Mesothelial cell of epicardium (in vitro differentiated cells): ENCODE measurements at places on chromosomes 6 and 20. TPM values are rescaled to one million over a fixed set of nuclear protein-coding genes. Genes with fewer than 3 reads are reported as not detected.

Gene ZC3H12D
- 0.44 to 0.72 TPM (median 0.47 TPM) in 3 replicates for total RNA-seq

DNA sequence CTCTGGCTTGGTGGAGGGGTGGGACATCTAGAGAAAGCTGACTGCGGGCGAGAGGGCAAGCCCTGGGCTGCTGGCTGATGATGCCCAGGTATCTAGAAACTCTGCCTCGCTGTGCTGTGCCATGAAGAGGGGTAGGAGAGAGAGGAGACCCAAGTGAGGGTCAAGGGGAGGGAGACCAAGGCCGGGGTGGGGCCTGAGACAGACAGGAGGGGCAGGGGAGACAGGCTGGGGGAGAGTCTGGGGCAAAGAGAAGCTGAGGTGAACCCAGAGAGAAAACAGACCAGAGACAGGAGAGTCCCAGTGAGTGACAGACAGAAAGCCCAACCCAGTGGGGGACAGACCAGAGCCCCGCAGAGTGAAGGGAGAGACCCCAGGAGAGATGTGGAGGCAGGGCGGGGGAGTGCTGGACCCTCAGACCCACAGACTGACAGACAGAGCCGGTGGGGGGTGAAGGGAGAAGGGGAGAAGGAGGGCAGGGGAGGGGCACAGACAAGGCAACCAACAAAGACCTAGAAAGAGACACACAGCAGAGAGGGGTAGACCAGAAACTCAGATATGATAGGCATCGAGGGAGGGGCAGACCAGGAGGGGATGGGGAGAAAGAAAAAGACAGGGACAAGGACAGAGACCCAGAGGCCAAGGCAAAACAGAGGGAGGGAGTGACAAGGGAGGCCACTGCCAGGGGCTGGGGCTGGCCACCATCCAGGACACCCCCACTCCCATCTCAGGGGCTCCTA, 5.9 kb downstream of the TEAD3 start:
- H3K27me3 ChIP-seq: no peaks in the 10 kb centered on the region
- DNase-seq: no peak
- H3K27ac ChIP-seq: peak overlapping the region; percentile 88
- H3K36me3 ChIP-seq: no peaks in the 10 kb centered on the region
- H3K4me1 ChIP-seq: peaks cover 78% of the 10 kb centered on the region
- peak overlapping the region; percentile 40 for H3K4me3 ChIP-seq

GRCh38 chr6:45946352-45946751, 69.3 kb downstream of the CLIC5 start:
- no peaks in the 10 kb centered on the region for H3K27me3 ChIP-seq
- H3K4me3 ChIP-seq: no peak overlapping the region
- peak overlapping the region; percentile 41 for H3K27ac ChIP-seq
- DNase-seq: no peak
- H3K4me1 ChIP-seq: peaks cover 45% of the 10 kb centered on the region
- H3K36me3 ChIP-seq: no peaks in the 10 kb centered on the region

- no peak overlapping the region for H3K4me3 ChIP-seq
- H3K36me3 ChIP-seq: no peaks in the 10 kb centered on the region
- no peaks in the 10 kb centered on the region for H3K27me3 ChIP-seq
- no peak overlapping the region for H3K27ac ChIP-seq
- H3K4me1 ChIP-seq: no peaks in the 10 kb centered on the region
Measured at GRCh38 chr6:64679416-64679815, 1027.6 kb downstream of the EYS start.

GRCh38 chr6:10478187-10479040, 42.7 kb upstream of the GCNT2 start:
- H3K27me3 ChIP-seq: no peaks in the 10 kb centered on the region
- H3K4me3 ChIP-seq: no peak overlapping the region
- H3K4me1 ChIP-seq: no peaks in the 10 kb centered on the region
- no peak for DNase-seq
- no peaks in the 10 kb centered on the region for H3K36me3 ChIP-seq
- H3K27ac ChIP-seq: no peak overlapping the region

DNA sequence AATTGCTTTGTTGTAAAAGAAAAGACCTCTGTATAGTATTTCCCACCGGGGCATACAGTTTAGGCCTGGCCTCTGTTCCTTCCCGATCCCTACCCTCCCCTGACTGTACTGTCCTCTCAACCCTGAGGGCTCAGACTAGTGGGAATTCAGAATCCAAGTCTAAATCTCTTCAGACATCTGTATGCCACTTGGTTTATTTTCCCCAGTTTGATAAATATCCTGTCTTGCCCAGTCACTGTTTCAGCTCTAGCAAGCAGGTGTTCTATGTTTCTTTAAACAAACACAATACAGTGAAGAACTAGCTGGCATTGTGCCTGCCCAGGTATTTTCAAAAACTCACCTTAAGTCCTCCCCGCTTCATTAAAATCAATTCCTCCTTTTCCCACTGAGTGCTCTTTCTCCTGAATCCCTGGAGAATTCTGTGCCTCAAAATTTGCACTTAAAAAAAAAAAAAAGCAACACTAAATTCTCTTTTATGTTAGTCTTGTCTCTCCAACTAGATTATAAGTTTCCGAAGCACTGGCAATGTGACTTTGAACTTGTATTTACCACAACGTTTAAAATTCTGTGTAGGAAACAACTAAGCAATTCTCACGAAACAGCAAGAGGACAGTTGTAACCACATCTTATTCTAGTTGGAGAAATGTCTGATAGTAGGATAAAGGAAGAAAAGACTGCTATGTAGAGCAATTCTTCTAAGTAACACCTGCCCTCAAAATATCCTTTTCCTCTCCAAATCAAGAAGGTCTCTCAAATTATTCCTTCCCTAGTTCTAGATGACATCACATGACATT, 112.0 kb upstream of the CARMIL1 start:
- no peaks in the 10 kb centered on the region for H3K27me3 ChIP-seq
- H3K27ac ChIP-seq: no peak overlapping the region
- H3K4me3 ChIP-seq: no peak overlapping the region
- H3K36me3 ChIP-seq: no peaks in the 10 kb centered on the region
- DNase-seq: no peak

- no peaks in the 10 kb centered on the region for H3K27me3 ChIP-seq
- no peak overlapping the region for H3K4me3 ChIP-seq
- peaks cover 7% of the 10 kb centered on the region for H3K36me3 ChIP-seq
- peaks cover 18% of the 10 kb centered on the region for H3K4me1 ChIP-seq
- DNase-seq: no peak
Measured at GRCh38 chr6:100726666-100727065, 154.5 kb downstream of the ASCC3 start.

DNA sequence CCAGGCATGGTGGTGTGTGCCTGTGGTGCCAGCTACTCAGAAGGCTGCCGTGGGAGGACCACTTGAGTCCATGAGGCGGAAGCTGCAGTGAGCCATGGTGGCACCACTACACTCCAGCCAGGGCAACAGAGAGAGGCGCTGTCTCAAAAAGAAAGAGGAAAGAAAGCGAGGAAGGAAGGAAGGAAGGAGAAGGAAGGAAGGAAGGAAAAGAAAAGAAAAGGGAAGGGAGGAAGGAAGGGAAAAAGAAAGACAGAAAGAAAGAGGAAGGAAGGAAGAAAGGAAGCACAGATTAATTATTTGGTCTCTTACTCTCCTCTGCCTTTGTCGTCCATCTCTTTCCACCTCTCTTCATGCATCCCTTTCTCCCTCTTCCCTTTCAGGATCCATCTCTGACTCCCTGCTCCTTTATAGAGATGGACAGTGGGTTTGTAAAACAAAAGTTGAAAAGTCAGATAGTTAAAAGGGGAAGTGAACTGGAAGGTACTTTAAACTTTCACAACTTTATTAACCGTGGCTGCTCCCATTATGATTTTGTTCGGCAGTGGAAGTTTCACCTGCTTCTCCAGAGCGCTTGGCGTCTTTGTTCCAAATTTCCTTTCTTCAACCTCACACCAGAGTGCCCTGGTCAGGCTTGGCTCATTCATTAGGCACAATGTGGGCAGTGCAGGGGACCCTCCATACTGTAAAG, 1.5 kb downstream of the HLA-DQA1 start:
- H3K4me1 ChIP-seq: peaks cover 2% of the 10 kb centered on the region
- H3K27me3 ChIP-seq: peaks cover 4% of the 10 kb centered on the region
- DNase-seq: no peak
- H3K36me3 ChIP-seq: no peaks in the 10 kb centered on the region
- H3K4me3 ChIP-seq: no peak overlapping the region
